Astrocyte (in vitro differentiated cells and primary cell): ENCODE measurements at places on chromosomes 12 and 14. TPM values are rescaled to one million over a fixed set of nuclear protein-coding genes. Genes with fewer than 3 reads are reported as not detected.

The BIN2 gene
- not detected in 2 replicates for total RNA-seq

GRCh38 chr12:132708150-132708549 is 2.5 kb upstream of the PGAM5 start:
- H3K27ac ChIP-seq: no peak overlapping the region
- H3K27me3 ChIP-seq: no peaks in the 10 kb centered on the region
- no peak overlapping the region for H3K4me3 ChIP-seq
- H3K36me3 ChIP-seq: no peaks in the 10 kb centered on the region
- no peak for DNase-seq

DNA sequence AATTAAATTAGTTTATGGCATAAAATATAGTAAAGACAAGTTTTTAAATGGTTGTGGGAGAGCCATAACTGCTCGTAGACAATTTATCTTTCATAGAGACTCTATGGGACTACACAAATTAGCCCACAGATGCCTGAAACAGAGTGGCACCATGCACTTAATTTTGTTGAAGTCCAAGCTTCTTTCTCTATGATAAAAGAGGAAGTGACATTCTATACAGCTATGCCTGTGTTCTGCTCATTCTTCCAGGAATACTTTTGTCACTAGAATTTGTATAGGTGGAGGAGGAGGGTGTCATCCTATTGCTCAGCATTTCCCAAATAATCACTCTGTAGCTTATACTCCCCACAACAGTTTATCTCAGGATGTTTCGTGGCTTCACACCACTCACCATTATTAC is 43.7 kb upstream of the KICS2 start:
- H3K27ac ChIP-seq: no peak overlapping the region
- no peak for DNase-seq
- H3K4me1 ChIP-seq: no peaks in the 10 kb centered on the region

DNA sequence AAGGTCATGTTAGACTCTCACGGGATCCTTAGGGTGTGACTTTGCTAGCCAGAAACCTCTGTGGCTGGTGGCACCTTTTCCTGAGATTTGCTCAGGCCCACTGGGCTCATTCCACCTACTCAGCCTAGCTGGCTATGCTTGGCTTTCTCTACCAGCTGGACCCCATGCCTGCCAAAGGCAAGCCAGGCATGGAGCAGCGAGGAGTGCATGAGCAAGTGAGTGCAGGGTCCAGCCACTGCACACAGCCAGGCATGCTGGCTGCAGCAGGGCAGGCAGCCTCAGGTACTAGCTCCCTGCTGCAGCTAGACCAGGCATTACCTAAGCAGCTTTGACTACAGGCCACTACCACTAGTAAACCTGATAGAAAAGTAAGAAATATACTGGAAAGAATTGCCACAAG is 29.7 kb upstream of the PAPLN start:
- H3K4me3 ChIP-seq: no peak overlapping the region
- DNase-seq: no peak
- peaks cover 34% of the 10 kb centered on the region for H3K36me3 ChIP-seq
- no peaks in the 10 kb centered on the region for H3K27me3 ChIP-seq
- H3K4me1 ChIP-seq: peaks cover 16% of the 10 kb centered on the region
- no peak overlapping the region for H3K27ac ChIP-seq

- H3K27ac ChIP-seq: no peak overlapping the region
- no peaks in the 10 kb centered on the region for H3K27me3 ChIP-seq
- no peak for DNase-seq
- H3K4me1 ChIP-seq: no peaks in the 10 kb centered on the region
- H3K4me3 ChIP-seq: no peak overlapping the region
These were observed 40.7 kb downstream of the ATG14 start for GRCh38 chr14:55370883-55371455.

DNA sequence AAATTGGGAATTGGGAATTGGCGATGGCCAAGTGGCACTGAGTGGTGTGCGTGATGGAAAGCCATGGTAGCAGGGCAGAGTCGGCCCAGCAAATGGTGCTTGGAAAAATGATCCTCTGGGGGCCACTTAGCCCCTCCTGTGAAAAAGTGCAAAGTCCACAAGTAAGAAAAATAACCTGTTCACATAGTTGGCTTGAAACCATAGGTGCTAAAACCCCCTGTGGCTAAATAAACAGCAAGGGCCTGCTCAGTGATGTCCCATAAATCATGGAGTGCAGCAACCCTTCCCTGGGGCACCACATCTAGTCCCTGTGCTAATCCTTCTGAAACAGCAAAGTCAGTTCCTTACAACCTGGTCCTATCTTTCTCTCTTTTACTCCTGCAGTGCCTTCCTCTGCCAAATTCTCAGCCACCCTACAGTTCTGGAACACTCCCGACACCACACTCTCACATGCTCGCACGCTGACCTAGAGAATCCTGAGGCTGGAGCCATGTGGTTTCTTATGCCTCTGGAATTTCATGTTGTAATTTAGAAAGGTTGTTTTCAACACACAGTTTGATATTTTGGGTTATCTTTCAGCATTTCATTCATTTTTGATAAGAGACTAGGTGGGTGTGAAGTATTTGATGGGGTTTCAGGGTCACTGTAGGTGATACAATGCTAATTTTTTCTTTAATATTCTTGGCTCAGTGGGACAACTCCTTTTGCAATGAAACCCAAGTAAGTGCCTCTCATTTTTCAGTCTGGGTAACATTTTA is 123.6 kb downstream of the SMOC1 start:
- no peak overlapping the region for H3K27ac ChIP-seq
- no peaks in the 10 kb centered on the region for H3K36me3 ChIP-seq
- peak; percentile 73 for DNase-seq
- no peak overlapping the region for H3K4me3 ChIP-seq

DNA sequence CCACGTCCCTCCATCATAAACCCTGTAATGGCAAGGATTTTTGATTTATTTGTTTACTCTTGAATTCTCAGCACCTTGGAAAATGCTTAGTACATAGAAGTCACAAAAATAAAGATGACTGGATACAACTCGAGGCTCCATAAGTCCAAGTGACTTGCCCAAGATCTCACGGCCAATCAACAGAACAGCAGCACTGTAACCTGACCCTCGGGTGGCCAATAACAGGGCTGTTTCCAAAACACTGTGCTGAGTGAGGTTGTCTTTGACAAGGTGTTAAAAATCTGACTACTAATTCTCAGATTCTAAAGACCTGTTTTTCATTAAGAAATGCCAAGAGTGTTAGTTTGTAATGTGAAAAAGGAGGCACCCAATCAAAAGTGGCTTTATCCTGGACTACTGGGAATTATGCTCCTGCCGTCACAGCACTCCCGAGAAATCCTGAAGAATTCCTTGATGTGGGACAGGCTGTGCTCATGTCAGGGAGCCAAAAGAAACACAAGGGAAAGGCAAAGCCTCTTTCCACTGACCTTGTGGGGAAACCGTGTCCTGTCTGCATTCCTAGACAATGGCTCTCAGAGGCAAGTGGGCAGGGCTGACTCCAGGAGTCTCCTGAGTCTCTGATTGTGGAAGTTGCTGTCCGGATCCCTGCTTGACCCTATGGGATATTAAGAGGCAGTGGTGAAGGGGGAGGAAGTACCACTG is 204.7 kb upstream of the PELI2 start:
- peak overlapping the region; percentile 82 for H3K27ac ChIP-seq
- no peaks in the 10 kb centered on the region for H3K27me3 ChIP-seq
- DNase-seq: peak; percentile 97
- no peaks in the 10 kb centered on the region for H3K36me3 ChIP-seq
- no peak overlapping the region for H3K4me3 ChIP-seq
- peaks cover 37% of the 10 kb centered on the region for H3K4me1 ChIP-seq

- no peaks in the 10 kb centered on the region for H3K27me3 ChIP-seq
- H3K4me3 ChIP-seq: no peak overlapping the region
- peaks cover 26% of the 10 kb centered on the region for H3K4me1 ChIP-seq
- no peak for DNase-seq
- peaks cover 3% of the 10 kb centered on the region for H3K36me3 ChIP-seq
- no peak overlapping the region for H3K27ac ChIP-seq
These were observed 82.6 kb downstream of the EML1 start for GRCh38 chr14:99875836-99876235.

GRCh38 chr12:51980051-51980808 is 26.5 kb upstream of the TAMALIN start:
- DNase-seq: no peak
- no peak overlapping the region for H3K4me3 ChIP-seq
- H3K4me1 ChIP-seq: peaks cover 18% of the 10 kb centered on the region
- no peak overlapping the region for H3K27ac ChIP-seq

- no peak for DNase-seq
- no peak overlapping the region for H3K27ac ChIP-seq
- H3K4me3 ChIP-seq: no peak overlapping the region
These were observed 31.6 kb downstream of the CCDC85C start for GRCh38 chr14:99572173-99572999.

- H3K4me3 ChIP-seq: no peak overlapping the region
- DNase-seq: no peak
- H3K27ac ChIP-seq: peak overlapping the region; percentile 77
- H3K4me1 ChIP-seq: peaks cover 7% of the 10 kb centered on the region
These were observed 112.0 kb upstream of the TMCC3 start for GRCh38 chr12:94762259-94762942.
